ENCODE measurements at places on chromosomes 5 and 9.

- DNase-seq: no peak
These were observed 22.6 kb downstream of the PLAC8L1 start for GRCh38 chr5:146082798-146083197.

DNA sequence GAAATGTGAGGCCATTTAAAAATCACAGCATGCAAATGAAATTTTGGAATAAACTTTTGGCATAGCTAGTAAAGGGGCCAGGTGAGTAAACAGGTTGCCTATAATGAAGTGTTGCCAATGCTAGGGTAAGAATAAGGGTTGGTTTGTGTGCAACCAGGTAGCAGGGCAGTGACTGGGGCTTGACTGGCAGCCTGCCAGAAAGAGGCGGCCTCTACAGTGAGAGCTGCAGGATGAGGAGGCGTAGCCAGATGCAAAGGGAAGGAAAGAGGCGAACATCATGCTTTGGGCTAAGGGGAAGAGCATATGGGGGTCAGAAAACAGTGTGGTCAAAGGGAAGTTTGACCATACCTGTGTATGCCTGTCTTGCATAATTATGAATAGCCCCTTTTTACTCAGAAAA, 70.6 kb downstream of the MAST4 start:
- DNase-seq: no peak

DNA sequence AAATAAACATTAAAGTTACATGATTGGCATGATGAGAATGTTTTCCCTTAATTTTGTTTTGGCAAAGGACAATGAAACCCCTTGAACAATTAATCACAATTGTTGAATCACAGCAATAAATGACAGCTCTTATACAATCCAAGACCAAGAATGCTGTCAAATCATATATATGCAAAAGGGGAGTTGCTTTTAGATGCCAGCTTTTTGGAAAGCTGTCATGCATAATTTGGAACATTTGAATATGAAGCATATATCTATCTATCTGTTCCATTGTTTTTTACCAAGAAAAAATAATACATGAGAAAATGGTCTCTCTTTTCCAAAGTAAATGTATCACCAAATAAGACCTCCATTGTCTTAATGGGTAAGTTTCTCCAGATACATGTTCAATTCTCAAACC, 44.5 kb downstream of the SPOCK1 start:
- DNase-seq: no peak

DNA sequence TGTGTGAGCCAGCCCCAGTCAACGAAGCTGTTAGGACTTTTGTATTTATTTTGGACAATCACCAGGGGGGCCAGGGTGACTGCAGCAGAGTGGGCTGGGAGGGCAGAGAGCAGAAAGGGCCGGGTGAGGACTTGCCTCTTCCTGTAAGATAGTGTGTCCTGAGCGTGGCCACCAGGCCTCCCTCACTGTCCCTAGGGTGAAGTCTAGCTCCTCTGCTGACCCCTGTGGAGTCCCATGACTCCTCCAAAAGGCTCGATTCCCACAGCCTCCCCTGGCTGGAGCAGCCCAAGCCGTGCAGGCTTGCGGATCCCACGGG, 147.8 kb downstream of the RXRA start:
- no peak for DNase-seq

DNA sequence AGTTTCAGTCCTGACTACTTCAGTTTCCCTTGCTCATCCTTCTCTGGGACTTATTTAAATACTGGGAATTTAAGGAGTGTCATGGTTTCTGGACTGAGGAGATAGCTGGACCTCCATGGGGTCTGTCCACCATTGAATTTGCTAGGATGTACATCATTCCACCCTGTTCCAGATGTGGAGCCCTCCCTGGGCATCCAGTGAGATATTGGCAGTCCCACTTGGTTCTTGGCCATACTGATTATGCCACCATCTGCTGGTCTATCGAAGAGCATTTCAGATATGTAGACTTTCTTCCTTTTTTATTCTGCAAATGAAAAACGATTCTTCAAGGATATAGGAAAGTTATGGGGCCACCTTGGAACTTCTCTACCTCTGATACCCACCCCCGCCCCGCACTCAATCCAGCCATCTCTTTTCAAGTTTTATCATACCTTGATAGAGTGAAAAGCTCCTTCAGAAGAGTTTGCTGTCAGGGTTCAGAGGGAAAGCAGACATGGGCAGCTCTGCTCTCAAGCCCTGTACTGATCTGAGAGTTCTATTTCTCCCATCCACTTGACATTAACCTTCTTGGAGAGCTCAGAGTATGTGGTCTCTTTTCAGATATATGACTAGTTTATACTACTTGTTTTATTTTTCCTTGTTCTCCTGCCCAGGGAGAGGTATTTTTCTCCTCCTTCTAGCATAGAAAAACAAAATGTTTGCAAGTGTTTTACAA, 490.7 kb upstream of the SGCD start:
- no peak for DNase-seq

- DNase-seq: no peak
These were observed 500 bp upstream of the ZNF883 start for GRCh38 chr9:113012492-113012891.

- DNase-seq: no peak
These were observed 2.8 kb upstream of the NEURL1B start for GRCh38 chr5:172638209-172638768.

DNA sequence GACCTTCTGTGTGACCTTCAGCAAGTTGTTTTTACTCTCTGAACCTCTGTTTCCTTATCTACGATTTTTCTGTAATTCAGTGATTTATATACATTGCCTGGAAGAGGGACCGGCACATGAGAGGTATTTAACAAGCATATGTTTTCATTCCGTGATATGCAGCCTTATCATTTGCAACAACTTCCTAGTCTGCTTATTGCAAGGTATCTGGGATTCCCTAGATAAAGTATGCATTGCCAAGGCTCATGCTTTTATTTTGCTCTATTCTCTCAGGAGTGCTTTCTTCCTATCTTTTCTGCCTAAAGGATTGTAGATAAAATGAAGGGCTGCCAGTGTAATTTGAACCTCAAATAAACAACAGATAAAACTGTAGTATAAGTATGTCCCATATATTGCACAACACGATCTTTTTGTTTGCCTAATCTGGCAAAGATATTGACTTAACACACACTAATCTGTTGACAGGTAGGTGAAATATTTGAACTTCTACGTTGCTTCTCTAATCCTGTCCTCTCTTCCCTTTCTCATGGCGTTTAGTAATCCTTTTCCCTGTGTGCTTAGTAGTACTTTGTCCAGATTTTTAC, 377.2 kb upstream of the TNC start:
- no peak for DNase-seq

- DNase-seq: peak; percentile 42
These were observed 6.8 kb downstream of the MRPL36 start for GRCh38 chr5:1792842-1793266.

DNA sequence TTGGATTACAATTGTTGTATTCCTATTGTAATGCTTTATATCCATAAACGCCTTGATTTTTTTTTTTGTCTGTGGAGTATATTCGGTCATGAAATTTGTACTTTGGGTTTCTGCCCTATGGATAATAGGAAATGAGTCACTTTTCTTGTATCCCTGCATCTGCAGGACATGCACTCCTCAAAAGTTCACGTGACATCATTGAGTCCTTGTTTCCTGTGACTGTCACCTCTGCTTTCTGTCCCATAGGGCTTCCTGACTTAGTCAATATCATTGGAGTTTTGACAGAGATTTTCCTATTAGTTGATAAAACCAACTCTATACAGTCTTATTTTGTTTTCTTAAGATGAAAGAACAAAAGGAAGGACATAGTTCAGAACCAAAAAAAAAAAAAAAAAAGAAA, 356.3 kb downstream of the MAT2B start:
- no peak for DNase-seq

DNA sequence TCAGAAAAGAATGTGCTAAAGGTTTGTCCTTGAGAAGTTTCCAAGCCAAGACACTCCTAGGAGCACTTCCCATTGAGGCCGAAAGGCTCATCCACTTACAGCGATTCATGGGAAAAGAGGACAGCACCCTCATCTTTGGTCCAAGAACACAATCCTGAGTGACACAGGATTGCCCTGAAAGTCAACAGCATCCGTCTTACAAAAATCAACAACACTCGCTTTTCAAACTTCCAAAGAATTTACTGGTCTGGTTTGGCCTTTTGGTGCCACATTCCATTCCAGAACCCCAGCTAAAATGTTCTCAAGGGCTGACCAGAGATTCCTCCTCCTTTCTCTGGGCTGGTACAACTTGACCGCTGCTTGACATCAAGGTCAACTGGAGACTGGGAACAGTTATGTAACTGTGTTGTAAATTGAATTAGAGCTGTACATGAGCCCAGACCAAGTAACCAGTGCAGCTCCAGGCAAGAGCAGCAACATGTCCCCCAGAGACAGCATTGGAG, 415.8 kb upstream of the PIK3R1 start:
- no peak for DNase-seq

GRCh38 chr5:100667161-100667630, 132.0 kb downstream of the FAM174A start:
- DNase-seq: no peak

- no peak for DNase-seq
These were observed 113.5 kb upstream of the SPOCK1 start for GRCh38 chr5:137612576-137612975.

- peak; percentile 10 for DNase-seq
These were observed 28.1 kb downstream of the NEK6 start for GRCh38 chr9:124285903-124286291.

DNA sequence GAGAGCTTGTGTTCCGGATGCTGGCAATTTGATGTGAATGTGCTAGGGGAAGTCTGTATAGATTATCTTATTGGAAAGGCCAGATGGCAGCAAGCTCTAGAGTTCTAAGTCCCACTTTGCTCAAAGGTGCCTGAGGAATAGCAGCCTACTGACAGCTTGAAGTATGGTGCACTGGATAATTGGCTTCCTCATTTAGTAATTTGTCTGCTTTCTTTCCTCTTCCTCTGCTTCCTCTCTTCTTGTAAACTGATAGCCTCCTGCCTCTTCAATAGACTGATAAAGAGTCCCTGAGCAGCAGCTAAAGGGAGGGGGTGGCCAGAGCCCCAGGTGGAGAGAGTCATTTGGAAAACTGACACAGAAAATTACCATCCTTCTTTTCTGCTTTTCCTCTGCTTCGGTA, 177.3 kb downstream of the FGF1 start:
- no peak for DNase-seq

DNA sequence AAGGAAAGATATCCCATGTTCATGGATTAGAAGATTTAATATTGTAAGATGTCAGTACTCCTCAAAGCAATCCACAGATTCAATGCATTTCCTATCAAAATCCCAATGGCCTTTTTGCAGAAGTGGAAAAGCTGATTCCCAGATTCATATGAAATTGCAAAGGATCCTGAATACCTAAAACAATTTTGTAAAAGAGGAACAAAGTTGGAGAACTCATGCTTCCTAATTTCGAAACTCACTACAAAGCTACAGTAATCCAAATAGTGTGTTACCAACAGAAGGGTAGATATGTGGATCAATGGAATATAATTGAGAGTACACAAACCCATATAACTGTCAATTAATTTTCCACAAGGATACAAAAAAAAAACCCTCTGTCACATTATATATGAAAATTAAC, 154.3 kb upstream of the ZNF618 start:
- no peak for DNase-seq

- no peak for DNase-seq
These were observed 75.9 kb upstream of the HTR4 start for GRCh38 chr5:148730270-148730669.

- DNase-seq: no peak
These were observed 7.0 kb downstream of the TRMT10B start for GRCh38 chr9:37760416-37761161.

DNA sequence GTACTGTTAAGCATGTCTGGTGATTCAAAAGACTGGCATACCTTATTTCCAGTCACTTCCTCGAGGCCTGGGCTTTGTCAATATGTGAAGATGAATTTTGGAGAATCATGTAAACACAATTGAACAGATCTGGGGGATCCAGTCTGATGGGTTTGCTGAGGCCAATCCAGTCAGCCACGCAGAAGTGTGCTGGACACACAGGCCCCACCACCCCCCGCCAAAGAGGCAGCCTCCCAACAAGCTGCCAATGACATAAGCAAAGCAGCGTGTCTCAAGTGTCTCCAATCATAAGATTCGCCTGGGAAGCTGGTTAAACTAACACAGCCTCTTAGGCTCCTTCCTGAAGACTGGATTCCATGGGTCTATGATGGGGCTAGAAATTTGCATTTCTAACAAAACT, 192.9 kb upstream of the KLF9 start:
- DNase-seq: no peak

DNA sequence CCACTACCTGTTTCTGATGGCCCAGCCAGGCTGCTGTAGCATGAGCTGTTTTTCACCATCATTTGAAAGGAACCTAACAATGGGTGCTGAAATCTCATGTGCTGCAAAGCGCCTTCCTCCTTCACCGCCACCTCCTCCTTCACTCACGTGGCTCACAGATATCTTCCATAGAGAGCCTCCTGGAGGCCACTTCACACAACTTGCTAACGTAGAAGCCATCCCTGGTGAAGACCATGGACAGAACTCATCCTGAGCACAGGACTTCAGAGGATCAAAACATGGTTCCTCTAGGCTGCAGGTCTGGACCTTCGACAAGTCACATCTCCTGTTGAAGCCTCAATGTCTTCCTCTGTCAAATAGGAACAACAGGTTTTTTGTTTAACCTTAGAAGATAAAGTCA, 155.5 kb upstream of the RAD23B start:
- DNase-seq: no peak

DNA sequence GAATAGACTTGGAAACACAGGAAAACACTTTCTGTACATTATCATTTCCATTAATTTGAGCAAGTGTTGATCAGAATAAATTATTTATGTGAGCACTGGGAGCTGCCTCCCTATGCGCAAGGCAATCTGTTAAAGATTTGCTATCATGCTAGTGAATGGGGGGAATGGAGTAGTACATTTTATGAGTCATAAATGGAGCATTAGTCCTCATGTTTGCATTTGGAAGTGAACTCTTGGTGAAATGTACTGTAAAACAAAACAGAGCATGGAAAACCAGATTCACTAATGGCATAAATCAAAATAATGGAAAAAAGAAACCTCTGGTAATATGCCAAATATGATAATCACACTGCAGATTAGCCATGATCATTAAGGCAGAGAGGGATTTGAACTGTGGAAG, 40.5 kb upstream of the TMC1 start:
- DNase-seq: no peak

- DNase-seq: no peak
These were observed 173.0 kb downstream of the WDR70 start for GRCh38 chr5:37552161-37552560.

GRCh38 chr5:38434966-38435705, 121.3 kb downstream of the LIFR start:
- DNase-seq: no peak
